Activated CD4-positive, CD25-positive, alpha-beta regulatory T cell treated with anti-CD3 and anti-CD28 coated beads, Interleukin-2, amount 50 U/mL, for 24 hours (primary cell): ENCODE measurements at places on chromosomes 12 and 14.

GRCh38 chr14:95659293-95659989 is 26.8 kb upstream of the TCL1B start:
- no peak for ATAC-seq

- no peak for ATAC-seq
Observed at GRCh38 chr14:20792556-20792955, 10.1 kb downstream of the RNASE1 start.

DNA sequence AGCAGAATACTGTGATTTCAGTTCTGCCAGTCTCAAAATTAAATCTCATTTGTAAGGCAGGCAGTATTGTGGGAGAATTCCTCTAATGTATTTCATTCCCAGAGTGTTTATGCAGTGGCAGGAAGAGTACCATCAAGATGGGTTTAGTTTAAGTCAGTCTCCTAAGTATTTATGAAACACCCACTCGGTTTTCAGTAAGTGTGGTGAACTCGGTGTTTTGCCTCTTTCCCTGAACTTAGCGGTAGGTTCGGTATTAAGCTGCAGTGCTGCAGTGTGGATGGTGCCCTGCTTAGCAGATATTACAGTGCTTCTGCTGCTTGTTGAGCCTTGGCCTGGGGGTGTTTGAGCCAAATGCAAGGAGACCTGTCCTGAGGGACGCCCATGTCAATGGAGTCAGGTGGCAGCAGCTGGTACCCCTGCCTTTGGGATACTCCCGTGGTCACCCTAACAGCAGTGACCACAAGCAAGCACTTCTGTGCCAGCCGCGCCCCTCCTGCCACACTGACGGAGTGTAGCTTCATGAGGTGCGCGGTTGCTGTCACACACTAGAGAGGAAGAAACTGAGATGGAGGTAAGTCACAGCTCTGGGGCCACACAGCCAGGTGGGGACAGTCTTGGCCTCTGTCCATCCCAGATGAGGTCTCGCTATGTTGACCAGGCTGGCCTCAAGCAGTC is 15.8 kb downstream of the COA8 start:
- no peak for ATAC-seq

DNA sequence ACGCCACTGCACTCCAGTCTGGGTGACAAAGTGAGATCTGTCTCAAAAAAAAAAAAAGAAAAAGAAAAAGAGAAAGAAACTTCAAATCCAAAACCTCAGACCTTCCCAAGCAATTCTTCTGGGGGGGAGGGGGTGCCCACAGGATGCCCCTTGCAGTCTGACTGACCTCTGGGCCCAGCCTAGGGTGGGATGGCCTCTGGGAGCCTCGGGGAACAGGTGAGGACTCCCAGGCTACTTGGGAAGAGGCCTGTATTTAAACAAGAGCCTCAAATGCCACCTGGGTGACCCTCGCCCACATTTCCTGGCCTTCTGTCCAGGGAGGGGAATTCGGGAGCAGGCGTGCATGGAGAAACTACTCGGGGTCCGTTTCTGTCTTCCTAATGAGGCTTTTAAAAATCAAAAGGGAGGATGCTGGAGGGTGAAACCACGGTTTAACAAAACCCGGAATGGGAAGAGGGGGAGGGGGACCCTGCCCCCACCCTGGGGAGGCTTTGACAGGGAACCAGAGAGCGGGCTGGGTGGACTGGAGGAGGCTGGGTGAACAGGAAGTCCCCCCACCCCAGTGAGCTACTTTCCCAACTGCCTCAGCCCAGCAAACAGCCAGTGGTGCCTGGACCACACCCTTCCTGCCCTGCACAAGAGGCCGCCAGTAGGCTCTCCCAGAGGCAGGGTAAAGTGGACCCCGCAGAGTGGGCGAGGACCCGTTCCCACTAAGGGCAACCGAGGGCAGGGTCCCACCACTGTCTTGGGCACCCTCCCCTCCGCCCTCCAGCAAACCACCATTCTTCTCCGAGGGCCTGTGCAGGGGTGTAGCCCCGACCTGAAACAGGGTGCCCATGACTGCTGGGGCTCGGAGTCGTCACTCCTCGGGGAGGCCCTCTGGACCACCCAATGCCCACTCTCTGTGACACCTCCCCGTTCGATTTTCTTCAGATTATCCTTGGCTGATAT is 1.5 kb upstream of the FBRSL1 start:
- no peak for ATAC-seq

DNA sequence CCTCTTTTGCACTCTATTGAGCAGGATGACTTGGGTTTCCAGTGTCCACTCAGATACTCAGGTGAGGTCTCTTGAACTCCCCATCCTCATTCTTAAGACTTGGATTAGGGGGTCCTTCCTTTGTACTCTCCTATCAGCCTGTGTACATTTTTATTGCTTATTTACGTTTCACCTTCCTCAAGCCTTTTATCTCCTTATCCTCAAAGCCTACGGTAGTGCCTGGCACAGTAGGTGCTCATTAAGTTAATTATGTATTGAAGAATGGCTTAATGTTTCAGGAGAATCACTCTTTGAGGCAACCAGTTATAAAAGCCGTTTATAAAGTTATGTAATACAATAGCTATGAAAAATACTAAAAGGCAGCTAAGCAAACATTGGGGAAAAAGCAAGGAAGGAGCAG is 315.7 kb downstream of the NPAS3 start:
- ATAC-seq, result no peak

DNA sequence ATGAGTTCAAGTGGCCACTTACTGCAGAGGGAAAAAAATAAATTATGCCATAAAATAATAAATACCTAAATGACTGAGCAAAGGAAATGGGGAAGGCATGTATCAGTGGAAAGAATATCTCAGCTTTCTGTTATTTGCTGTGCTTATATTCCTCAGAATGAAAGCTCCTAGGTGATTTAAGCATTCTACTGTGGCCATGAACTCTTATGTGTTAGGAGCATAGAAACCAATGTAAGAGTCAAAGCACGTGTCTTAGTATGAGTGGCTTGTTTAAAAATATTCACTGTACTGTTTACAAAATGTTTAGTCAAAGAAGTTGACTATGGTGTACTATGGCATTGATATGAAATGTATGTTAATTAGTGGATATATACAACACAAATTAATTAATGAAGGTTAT is 59.0 kb upstream of the RTL1 start:
- no peak for ATAC-seq

DNA sequence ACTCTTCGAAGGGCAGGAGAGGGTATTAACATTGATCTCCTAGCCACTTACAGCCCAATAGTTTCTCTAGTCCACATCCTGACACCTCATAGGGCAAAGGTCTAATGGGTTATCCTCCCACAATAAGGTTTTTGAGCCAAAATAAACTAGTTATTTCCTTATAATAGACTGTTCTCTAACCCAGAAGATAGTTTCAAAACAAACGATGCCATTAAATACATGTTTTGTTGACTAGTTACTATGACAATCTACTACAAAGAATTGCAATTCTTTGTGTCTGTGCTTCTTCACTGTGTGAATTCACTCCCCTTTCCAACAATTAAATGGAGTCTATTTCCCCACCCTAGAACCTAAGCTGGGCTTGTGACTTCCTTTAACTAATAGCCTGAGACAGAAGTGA is 6.4 kb upstream of the ACTR10 start:
- no peak for ATAC-seq

- no peak for ATAC-seq
Observed at GRCh38 chr12:85588221-85588620, 248.0 kb downstream of the RASSF9 start.

- ATAC-seq, result no peak
Observed at GRCh38 chr12:84124211-84124610, 788.4 kb downstream of the SLC6A15 start.

GRCh38 chr12:127241072-127241817 is 1025.7 kb upstream of the TMEM132C start:
- ATAC-seq, result no peak

DNA sequence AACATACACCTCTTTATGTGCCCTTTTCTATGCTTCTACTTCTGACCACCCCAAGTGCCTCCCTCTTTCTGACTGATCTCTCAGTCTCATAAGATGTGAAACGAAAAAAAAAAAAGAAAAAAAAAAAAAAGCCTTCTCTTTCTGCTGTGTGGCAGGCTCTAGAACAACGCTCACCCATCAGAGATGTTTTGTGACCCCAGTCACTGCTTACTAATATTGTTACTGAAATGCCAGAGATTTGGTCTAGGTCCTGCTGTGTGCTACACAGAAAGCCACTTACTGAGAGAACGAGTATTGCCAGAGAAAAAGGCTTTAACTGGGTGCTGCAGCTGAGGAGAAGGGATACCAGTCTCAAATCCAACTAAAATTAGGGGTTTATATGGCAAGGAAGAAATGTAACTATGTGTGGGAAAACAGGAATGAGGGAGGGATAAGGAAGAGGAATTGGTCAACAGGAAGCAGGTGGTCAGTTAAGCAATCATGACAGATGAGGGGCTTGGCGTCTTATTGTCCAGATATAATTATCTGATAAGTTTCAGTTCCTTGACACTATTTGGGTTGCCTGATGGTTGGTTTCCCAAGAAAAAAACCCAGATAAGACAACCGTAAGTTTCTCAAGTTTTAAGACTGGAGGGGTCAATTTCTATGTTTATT is 149.0 kb downstream of the NAV3 start:
- no peak for ATAC-seq
